ENCODE measurements at places on chromosomes 16 and 17.
A peak's percentile ranks its signal among the peaks of the same experiment; 100 is the strongest.

- no peak for DNase-seq
Measured at GRCh38 chr16:87190288-87191230, 126.6 kb downstream of the C16orf95 start.

- no peak for DNase-seq
Measured at GRCh38 chr17:49547566-49547965, 28.1 kb upstream of the NXPH3 start.

GRCh38 chr16:64250866-64251265 lies 871.0 kb downstream of the CDH11 start:
- no peak for DNase-seq

- peak; percentile 64 for DNase-seq
Measured at GRCh38 chr17:50482516-50482915, 3.9 kb downstream of the RSAD1 start.

DNA sequence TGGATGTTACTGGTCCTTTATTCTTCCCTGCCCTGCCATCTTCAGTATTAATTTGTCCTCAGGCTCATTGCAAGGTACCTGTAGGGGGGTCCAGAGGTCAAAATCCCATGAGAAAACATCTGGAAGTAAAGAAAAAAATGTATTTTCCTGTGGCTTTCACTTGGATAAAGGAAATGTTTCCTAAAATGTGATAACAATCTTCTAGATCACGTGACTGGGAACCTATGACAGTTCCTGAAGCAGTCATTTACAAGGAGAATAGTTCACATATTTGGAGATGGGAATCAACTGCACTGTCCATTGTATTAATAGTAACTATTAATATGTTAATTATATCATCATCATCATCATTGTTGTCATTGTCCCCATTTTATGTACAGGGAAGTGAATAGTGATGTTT lies 915.1 kb upstream of the EEF2KMT start:
- no peak for DNase-seq

- DNase-seq = no peak
Measured at GRCh38 chr17:62681061-62681938, 53.8 kb downstream of the MRC2 start.

GRCh38 chr17:45228763-45229539 lies 7.3 kb downstream of the FMNL1 start:
- no peak for DNase-seq

DNA sequence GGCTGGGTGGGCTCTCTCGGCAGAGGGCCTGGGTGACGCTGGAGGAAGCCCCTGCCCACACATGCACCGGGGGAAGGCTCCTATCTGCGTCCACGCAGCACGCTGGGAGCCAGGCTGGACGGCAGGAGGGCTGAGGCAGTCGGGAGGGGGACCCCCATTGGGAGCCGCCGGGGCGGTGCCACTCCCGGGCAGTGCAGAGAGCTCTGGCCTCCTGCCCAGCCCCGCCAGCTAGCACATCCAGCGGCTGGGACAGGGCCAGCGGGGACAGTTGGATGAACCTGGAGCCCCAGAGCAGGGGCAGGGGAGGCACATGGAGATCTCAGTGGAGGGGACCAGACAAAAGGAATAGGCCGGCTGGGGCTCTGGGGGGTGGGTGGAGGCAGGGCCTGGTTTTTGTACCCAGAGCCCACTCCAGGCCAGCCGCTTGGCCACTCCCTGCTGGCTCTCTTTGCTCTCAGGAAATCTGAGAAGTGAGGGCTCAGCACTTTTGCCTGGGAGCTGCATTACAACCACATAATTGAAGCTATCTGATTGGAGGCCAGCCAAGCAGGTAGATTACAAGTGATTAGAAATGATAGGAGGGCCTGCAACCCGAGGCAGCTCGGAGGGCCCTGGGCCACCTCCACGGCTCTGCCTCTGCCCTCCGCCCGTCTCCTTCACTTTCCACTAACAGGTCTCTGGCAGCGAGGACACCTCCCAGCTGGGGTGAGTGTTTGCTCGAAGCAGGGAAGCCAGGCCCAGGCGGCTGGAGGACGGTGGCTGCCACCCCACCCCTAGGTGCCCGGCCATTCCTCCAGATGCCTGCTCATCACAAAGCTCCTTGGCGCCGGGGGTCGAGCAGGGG lies 40.1 kb downstream of the ENGASE start:
- peak; percentile 56 for DNase-seq

DNA sequence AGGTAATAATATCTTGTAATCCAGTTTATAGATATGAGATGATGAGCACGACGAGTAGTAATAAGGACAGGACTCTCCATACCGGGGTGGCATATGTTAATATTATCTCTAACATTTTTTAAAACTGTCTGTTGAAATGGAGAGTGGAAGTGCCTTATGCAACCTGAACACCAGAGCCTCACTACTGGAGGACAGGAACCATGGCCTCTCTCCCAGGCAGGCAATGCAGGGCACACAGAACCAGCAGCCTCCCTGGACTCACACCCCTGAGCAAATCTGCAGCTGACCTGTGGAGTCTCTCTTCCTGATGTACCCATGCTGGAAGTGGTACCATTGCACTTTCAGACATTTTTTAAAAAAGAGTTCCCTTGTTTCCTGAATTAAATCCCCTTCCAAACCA lies 55.2 kb upstream of the ERN1 start:
- no peak for DNase-seq

DNA sequence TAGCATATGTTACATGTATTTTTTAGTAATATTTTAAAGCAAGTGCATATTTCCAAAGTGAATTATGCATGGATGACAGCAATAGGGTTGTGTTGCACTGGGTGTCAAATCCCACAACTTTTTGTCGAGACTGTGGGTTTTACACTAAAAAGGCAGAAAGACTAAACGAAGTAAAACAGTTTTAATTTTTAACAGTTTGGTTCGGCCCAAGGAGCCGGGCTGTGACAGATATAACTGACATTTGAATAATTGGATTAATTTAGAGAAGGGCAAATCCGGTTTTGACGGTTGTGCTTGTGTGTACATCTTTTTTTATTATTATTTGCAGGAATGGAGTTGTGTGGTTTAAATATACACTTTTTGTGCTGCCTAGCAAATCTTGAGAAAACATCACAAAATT lies 263.6 kb downstream of the FTO start:
- DNase-seq = no peak

GRCh38 chr16:19436540-19436939 lies 18.9 kb downstream of the TMC5 start:
- DNase-seq = no peak

GRCh38 chr16:83019963-83020362 lies 393.2 kb downstream of the CDH13 start:
- no peak for DNase-seq

GRCh38 chr17:2364763-2365116 lies 27.4 kb downstream of the SGSM2 start:
- no peak for DNase-seq

DNA sequence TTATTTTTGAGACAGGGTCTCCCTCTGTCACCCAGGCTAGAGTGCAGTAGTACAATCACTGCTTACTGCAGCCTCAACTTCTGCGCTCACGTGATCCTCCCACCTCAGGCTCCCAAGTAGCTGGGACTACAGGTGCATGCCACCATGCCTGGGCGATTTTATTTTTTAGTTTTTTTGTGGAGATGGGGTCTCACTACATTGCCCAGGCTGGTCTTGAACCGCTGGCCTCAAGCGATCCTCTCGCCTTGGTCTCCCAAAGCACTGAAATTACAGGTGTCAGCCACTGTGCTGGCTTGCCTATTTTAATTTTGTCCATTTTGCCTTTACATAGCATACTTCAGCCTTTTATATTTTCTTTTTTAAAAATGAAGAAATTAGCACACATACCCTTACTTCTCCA lies 51.2 kb downstream of the TTC19 start:
- DNase-seq = no peak

DNA sequence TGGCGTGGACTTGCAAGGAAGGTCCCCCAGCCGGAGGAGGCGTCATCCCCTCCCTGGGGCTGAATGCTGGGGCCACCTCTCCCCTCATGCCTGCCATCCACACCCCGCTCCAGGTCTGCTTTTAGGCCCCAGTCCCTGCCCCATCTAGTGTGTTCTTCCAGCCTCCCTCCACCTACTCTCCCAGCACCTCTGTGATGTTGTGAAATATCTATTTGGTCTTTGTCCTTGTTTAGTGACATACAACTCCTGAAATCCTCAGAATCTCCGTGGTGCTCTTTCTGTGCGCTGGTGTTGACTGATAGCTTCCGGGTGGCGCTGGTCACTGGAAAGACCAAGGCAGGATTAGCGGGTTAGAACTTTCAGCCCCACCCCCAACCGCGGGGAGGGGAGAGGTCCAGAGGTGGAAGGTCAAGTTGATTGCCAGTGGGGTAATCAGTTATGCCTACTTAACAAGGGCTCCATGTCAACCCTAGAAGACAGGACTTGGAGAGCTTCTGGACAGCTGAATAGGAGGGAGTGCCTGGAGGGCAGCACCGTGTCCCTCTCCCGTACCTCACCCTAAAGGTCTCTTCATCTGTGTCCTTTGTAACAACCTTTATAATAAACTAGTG lies 10.1 kb downstream of the TBC1D24 start:
- no peak for DNase-seq

DNA sequence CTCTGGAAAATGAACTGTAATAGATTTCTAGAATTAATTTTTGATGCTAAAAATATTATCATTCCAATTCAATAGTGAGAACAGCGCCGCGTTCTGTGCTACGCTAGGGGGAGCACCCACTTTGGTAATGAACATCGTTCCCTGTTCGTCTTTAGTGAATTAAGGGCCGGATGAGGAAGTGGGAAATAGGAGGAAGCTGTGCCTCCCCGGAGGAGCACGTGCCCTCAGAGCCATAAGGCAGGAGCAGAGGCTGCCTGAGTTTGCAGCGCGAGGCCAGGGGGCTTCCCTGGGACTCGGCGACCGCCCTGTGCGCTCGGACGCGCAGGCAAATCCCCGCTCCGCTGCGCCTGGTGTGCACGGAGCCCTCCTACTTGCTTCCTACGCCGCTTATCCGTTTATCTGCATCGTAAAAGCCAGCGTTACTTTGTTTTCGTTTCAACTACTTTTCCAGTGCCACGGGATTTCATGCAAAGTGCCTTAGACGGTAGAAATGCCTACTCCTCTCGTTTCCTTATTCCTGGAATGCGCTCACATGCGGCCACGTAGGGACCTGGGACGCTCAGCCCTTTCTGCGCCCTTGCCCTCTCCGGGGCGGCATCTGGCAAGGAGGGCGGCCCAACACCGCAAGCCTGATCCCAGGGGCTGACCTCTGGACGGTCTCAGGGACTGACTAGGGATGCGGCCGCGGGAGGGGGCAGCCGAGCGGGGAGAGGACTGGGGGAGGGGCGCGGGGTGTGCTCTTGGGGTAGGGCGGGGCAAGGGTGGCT lies 76.4 kb downstream of the KCNJ12 start:
- no peak for DNase-seq

DNA sequence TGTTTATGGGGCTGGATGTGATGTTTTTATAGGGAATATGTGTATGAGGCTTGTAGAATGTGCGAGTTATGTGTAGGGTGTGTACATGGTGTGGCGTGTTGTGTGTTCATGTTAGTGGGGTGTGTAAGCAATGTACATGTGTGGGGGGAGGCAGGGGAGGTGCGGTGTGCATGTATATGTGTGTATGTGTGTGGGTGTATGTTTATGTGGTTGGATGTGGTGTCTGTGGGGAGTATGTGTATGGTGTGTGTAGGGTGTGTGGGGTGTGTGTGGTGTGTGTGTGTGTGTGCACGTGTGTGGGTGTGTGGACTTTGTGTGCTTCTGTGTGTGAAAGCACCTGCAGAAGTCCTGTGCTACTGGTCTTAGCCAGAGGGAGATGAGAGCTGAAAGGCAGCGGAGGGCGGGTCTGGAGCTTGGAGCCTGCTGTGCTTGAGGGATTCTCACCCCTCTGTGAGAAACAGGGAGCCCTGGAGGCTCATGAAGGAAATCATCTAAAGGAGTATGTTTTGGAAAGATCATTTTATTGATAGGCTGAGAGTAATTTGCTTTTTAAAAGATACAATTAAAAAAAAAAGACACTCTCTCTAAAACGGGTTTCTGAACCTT lies 222.7 kb downstream of the HS3ST4 start:
- DNase-seq = no peak

GRCh38 chr17:21218101-21218500 lies 4.1 kb upstream of the TMEM11 start:
- DNase-seq = no peak

- no peak for DNase-seq
Measured at GRCh38 chr16:65229191-65229662, 107.4 kb upstream of the CDH11 start.

GRCh38 chr17:8859027-8859803 lies 8.3 kb downstream of the PIK3R6 start:
- DNase-seq = no peak

DNA sequence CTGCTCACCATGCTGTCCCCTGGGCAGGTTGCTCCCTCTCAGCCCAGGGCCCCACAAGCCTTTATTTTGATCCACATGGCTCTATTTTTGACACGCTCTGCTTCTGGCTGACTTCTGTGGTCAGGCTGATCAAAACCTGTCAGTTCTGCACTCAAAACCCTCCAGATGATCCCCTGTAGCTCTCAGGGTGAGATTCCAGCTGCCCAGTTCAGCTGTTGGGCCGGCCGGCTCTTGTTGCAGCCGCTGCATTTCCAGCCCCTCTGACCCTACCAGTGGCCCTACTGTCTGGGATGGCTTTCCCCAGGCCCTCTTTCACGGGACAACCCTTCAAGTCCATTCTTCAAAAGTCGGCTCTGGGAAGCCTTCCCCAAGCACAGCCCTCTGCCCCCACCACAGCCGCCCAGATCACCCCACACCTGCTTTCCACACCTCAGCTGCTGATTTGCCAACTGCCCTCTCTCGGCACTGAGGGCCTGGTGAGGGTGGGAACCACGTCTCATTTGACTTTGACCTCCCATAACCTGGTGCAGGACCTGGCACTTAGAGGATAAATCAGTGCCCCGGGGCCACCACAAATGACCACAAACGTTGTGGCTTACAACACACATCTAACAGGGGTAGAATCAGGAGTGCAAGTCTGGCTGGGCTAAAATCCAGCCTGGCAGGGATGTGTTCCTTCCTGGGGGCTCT lies 16.3 kb upstream of the CACNG4 start:
- no peak for DNase-seq

DNA sequence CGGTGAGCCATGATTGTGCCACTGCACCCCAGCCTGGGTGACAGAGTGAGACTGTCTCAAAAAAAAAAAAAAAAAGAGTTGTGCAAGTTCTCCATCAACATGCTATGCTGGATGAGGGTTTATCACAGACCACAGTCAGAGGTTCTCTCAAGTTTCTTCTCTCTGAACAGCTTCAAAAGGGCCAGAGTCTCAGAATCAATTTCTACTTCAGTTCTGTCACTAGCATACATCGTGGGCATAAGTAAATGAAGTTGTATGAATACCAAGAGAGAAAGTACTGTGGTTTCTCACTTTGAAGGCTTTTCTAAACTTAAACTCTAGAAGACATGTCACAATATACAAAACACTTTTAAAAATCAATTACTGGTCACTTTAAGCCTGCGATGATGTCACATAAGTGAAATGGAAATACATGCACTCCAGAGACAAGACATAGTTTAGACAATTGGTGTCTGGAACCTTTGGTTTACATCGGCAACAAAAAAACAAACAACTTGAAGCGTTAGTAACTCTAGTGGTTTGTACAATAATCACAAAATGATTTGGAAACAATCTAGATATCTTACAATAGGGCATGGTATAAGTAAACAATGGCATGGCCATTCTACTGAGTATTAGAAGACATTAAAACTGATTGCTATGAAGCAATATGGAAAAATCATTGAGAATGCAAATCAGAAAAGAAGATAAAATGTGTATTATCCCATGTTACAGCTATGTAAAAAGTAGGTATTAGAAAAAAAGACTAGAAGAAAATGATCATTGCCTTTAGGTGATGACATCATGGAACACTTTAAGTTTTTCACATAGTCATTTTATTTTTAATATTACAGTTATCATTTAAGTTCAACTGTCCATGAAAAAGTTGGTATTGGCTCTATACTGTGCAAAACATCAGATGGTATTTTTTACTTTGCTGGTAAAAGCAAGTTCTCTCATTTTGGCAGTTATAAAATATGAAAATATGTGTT lies 232.3 kb downstream of the ZFHX3 start:
- DNase-seq = no peak

Measured in mesothelial cell of epicardium (in vitro differentiated cells).